ENCODE measurements at places on chromosomes 16 and 17.
A peak's percentile ranks its signal among the peaks of the same experiment; 100 is the strongest.

DNA sequence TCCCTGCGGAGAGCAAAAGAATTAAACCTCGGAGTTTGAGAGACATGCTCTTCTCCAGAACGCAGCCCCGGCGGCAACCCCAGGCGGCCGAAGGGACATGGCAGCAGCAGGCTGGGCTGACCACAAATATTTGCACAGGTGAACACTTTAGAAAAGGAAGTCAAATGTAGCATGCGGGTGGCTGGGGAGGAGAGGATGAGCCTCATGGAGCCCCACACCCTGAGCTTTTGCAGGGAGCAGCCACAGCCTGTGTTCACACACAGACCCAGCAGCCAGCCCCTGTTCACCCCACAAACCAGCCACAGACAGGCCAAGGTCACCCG is 17.8 kb downstream of the HS3ST6 start:
- DNase-seq: no peak

GRCh38 chr16:69513180-69513966 is 52.4 kb upstream of the NFAT5 start:
- no peak for DNase-seq

DNA sequence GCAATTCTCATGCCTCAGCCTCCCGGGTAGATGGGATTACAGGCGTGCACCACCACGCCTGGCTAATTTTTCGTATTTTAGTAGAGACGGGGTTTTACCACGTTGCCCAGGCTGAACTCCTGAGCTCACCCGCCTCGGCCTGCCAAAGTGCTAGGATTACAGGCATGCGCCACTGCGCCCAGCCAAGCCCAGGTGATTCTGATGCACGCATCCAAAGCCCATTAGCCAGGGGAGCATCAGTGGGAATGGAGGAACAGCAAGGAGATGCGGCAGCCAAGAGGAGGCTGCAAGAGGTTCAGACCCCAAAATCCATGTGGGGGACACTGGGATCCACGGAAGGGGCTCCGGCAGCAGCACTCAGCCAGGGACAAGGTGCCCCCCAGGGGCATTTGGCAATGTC is 12.1 kb downstream of the ATP2A3 start:
- no peak for DNase-seq

- no peak for DNase-seq
These were observed 113.5 kb upstream of the MED13 start for GRCh38 chr17:62178579-62178978.

DNA sequence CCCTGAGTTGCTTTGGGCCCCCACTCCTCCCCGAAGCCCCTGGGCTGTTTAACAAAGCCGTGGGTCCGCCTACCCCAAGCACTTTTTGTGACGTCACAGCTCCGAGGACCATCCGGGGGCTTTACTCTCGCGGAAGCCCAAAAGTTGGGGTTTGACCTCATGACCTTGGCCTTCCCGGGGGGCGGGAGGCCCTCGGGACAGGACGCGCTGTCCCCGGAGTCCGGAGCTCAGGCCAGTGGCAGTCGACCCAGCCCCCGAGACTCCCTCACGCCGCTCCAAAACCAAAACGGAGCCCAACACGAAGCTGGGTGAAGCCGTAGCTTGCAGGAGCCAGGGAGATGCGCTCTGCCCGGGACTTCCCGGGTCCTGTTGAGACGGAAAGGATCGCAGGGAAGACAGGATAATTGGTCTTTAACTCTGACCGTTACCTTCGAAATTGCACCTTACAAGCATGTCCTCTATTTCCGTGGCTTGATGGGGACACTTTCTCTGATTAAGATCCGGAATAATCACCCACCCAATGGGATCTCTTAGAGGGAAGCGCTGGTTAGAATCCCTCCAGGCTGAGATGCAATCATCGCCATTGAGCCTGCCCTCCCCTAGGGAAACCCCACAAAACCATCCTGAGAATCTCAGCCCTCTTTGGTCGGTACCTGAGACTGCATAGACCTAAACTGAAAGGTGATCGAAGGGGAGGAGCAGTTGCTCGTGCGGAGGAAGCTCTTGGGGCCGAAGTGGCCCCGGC is 4.9 kb upstream of the SOX9 start:
- no peak for DNase-seq

DNA sequence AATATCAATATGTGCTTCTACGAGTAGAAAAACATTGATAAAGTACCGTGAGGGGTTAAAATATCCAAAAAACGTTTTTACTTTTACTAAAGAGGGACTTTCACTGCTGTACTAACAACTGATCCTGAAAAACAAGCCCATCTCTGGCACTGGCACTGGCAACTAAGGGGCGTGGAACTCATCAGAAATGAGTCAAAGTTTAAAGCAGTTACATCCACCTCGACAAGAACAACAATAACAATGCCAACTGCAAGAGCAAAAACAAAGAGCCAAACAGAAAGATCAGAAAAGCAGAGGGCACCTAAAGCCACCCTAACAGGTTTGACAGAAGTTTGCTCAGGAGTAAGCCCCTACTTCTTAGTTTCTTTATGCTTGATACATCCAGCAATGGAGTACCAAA is 13.1 kb downstream of the MBTPS1 start:
- DNase-seq: no peak

DNA sequence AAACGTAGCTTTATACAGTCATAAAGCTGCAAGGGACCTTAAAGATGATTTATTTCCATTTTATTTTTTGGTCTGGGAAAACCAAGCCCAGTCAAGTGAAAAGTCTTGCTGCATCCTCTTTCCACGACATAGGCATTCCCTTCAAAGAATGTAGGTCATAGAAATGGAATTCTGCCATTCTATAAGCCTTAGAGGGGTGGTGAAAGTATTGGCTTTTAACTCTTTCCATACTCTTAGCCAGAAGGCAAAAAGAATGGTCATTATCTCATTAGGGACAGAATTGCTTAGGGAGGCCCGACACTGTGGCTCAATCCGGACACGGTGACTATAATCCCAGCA is 7.9 kb upstream of the MSL1 start:
- DNase-seq: no peak

- DNase-seq: peak; percentile 65
These were observed 37.6 kb downstream of the CTU2 start for GRCh38 chr16:88743693-88744576.

DNA sequence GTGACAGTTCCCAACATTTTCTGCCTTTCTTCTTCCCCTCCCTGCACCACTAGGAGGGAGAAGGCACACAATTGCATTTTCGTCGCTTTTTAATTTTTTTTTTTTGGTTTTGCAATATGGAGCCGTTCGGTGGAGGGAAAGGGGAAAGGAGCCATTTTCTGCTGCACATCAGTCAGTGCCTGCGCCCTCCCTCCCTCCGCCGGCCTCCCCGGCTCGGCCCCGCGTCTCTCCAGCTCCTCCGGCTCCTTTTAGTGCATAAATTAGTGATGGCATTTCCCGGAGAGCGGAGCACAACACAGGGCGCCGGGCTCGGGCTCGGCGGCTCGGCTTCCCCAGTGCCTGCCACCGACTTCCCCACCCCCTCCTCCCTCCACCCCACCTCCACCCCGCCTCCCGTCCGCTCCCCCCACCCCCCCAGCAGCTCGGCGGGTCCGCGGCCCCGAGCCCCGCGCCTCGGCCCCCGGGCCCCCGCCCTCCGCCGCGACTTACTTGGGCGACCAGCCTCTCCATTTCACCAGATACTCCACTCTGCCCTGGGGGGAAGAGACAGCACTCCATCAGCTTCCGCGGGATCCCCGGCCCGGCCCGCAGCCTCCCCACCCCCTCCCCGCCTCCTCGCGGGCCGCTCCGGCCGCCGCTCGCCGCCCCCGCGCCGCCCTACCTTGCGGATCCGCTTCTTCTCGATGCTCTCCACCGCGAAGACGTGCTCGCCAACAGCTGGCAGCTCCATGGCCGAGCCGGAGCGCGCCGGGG is 542 bp downstream of the CBX4 start:
- DNase-seq: no peak

- no peak for DNase-seq
These were observed 2.9 kb upstream of the NPIPB15 start for GRCh38 chr16:74372953-74373846.

GRCh38 chr17:9517396-9517795 is 58.2 kb downstream of the STX8 start:
- no peak for DNase-seq

DNA sequence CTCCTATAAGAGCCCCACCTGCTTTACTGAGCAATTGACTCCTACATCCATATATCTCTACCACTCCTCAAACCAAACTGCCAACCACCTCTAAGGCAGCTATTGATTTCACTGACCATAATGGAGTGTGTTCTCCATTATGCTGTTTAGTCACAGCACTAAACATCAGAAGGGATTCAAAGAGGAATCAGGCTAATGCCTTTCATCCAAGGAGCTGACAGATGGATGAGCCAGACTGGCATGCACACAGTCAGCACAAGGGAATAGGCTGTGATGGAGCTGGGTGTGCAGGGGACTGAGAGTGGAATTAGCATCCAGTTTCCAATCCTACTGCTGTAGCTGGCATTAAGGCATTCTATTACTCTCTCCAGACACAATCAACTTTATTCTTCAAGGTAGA is 88.7 kb upstream of the CCL2 start:
- no peak for DNase-seq

- DNase-seq: no peak
These were observed 1.3 kb upstream of the KCTD13 start for GRCh38 chr16:29927070-29927905.

DNA sequence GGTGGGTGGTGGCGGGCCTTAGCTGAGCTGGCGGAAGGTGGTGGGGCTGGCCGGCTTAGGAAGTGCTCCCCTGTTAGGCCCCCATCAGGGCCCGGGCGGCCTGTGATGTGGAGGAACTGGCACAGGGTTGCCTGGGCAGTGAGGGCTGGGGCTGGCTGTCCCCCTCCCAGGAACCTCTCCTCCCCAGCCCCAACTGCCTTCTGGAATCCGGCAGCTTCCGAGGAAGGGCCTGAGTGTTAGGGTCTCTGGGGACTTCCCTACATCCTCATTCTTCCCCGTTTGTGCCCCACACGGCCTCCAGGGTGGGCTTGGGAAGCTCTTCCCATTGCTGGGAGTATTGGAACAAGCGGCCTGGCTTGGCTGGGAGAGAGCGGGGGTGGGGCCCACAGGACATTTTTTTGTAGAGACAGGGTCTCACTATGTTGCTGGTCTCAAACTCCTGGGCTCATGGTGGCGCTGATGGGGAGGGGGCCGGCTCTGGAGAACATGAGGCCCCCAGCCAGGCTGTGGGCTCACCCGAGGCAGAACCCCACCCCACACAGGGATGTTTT is 89.9 kb upstream of the CIBAR2 start:
- DNase-seq: no peak

- DNase-seq: no peak
These were observed 12.0 kb upstream of the CD300A start for GRCh38 chr17:74454197-74455024.

- no peak for DNase-seq
These were observed 10.7 kb upstream of the NOS2 start for GRCh38 chr17:27810902-27811557.

- no peak for DNase-seq
These were observed 97.0 kb upstream of the DNAH17 start for GRCh38 chr17:78674156-78674555.

- DNase-seq: no peak
These were observed 226.7 kb upstream of the HSBP1 start for GRCh38 chr16:83581082-83581481.

GRCh38 chr17:77208856-77209255 is 68.1 kb downstream of the SEC14L1 start:
- no peak for DNase-seq

GRCh38 chr16:29815032-29815721 is 775 bp upstream of the PAGR1 start:
- peak; percentile 55 for DNase-seq

DNA sequence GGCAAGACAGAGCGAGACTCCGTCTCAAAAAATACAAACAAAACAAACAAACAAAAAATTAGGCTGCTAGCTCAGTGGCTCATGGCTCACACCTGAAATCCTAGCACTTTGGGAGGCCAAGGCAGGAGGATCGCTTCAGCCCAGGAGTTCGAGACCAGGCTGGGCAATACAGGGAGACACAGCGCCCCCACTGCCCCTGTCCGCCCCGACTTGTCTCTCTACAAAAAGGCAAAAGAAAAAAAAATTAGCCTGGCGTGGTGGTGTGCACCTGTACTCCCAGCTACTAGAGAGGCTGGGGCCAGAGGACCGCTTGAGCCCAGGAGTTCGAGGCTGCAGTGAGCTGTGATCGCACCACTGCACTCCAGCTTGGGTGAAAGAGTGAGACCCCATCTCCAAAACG is 531 bp upstream of the CDH1 start:
- no peak for DNase-seq

DNA sequence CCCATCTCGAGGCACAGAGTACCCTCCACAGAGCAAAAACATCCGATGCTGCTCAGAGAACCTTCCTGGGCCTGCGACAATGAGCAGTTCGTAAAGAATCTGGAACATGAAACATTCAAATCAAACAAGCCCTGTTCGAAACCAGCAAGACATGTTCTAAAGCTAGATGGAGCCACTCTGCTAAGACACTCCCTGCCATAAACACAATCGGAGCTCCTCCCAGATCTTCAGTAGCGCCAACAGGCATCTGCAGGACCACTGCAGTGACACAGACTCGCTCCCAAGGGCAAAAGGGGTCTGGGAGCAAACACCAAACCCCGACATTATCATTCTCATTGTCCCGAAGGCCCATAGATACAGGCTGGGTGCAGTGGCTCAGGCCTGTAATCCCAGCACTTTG is 108.7 kb downstream of the ZFHX3 start:
- DNase-seq: no peak

DNA sequence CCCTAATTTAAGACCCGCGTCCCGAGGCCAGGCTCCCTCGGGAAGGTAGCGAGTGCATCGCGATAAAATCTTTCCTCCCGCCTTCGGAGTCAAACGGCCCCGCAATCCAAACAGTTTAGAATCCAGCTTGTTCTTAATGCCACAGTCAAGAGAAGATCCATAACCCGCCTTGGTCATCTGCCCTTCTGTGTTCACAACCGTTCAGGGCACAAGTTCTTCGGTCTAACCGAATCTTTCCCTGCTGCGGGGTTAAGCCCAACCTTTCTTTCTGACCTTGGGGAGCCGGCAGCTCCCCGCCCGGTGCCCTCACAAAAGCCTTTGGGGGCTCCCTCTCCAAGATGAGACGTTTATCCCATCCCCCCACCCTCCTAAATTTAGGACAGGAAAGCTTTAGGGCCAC is 30.3 kb downstream of the CPSF4L start:
- DNase-seq: no peak

- no peak for DNase-seq
These were observed 4.1 kb upstream of the MSLN start for GRCh38 chr16:756428-756827.

DNA sequence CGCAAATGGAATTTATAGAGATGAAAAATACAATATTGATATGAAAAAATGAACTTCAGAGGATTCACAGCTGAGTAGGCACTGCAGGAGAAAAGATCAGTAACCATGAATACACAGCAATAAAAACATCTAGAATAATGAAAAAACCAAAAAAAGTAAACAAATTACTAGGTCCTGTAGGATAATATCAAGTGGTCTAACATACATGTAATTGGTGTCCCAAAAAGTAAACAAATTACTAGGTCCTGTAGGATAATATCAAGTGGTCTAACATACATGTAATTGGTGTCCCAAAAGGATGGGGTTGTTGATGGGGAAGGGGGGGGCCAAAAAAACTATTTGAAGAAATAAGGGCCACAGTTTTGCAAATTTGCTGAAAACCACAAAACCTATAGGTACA is 43.4 kb downstream of the ZNF18 start:
- DNase-seq: no peak

- no peak for DNase-seq
These were observed 2.5 kb upstream of the WFIKKN2 start for GRCh38 chr17:50832864-50833381.

- DNase-seq: no peak
These were observed 47.5 kb downstream of the SF3B3 start for GRCh38 chr16:70570967-70571570.

All from activated naive CD4-positive, alpha-beta T cell (primary cell).